ENCODE measurements at places on chromosomes 6 and 20.

GRCh38 chr6:41477572-41477971 is 68.6 kb upstream of the FOXP4 start:
- DNase-seq = no peak

DNA sequence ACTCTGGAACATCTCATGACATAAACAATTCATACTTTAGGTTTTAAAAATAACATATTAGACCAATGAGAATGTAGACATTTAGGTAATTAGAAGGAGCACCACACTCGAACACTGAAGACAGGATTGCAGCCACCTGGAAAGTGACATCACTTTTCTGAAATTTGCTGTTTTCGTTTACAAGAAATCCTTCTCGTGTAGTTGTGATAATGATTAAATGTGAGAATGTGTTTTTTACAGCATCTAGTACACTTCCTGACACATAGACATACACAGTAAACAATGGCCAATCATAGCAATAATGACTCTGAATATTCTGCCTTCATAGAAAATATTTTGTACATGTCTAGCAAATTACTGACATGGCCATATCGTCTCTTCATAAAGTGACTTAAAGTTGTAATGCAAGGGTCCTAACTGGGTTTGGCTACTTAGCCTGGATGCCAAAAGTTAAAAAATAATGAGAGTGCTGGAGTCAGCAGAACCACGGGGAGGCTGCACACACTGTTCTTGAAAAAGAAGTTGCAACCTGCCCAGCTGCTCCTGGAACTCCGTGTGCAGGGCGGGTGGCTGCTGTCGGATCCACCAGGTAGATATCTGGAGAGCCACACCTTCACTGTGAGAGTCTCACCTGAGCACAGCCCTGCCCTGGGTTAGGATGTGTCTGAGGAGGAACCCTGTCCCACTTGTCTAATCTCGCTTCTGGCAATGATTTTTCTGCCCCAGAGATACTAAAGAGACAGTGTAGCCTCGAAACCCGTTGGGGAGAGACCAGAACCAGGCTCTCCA is 212.9 kb downstream of the QKI start:
- no peak for DNase-seq

GRCh38 chr6:53152576-53152975 is 3.9 kb upstream of the GCM1 start:
- no peak for DNase-seq

DNA sequence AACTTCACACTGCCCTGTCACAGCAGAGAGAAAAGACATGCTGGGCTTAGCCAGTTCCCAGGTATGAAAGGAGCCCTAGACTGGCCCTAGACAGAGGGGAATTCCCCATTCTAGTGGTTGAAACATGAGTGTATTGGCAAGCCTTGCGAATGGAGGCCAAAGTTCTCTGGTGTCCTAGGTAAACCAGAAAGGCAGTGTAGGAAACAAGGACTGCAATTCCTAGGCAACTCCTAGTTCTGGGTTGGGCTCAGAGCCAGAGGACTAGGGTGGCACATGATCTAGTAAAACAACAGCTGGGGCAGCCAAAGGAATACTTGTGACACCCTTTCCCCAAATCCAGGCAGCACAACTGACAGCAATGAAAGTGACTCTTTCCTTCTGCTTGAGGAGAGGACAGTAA is 265.0 kb upstream of the EPHA7 start:
- DNase-seq = no peak

GRCh38 chr20:29878281-29878741 is 1379.2 kb upstream of the DEFB115 start:
- no peak for DNase-seq

DNA sequence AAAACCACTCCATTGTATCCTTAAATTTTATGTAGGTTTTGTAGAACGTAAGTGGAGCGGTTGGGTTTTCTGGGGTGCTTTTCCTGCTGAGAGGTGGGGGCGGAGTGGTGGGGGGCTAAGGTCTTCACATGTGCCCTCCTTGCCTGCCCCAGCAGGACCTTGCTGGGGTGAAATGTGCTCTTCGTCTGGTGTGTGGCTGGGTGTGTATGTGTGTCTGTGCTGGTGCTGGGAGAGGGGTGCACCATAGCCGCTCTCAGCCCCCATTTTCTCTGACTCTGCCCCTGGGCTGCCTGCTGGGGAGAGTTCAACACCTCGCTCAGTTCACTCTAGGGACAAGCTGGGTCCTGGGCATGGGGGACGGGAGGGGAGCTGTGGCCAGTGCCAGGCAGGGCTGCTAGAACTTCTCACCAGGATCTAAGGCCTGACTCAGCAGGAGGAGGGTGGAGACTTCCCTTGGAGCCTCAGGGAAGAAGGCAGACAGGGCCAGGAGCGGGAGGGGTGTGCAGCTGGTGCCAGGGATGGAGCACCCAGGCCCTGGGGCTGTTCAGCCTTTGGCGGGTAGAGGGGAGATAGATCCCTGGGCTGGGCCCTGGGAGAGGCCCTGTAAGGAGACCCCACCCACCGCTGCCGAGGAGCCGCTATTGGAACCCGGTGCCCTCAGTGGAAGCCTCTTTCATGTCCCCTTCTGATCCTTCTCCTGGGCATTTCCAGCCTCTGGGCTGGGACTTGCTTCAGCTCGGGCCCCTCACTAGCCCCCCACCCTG is 4.8 kb downstream of the SOX18 start:
- DNase-seq = peak; percentile 37

Data from IMR-90 (cell line).